Hepatocyte (in vitro differentiated cells): ENCODE measurements at places on chromosomes 13 and 19.
A peak's percentile ranks its signal among the peaks of the same experiment; 100 is the strongest.

DNA sequence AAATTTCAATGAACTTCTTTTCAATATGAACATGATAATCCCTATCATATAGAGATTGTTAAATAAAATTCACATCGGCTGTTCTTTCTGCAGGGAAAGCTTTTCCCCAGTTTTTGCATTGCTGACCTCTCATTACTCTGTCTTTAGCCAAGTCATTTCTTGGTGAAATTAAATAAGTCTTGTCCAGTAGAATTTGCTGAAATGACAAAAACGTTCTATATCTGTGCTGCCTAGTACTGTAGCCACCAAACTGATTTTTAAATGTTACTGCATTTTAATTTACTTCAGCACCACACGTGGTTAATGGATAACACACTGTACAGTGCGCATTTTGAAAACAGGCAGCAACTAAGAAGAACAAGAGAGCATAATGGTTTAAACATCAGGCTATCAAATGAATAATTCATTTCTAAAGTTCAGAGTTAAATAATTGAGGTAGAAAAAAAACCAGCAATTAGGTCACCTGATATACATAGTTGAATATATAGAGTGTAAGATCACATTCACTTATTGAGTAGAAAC is 178.9 kb downstream of the LIG4 start:
- DNase-seq, result no peak

GRCh38 chr19:39832341-39833083 is 1.4 kb downstream of the DYRK1B start:
- DNase-seq, result no peak

DNA sequence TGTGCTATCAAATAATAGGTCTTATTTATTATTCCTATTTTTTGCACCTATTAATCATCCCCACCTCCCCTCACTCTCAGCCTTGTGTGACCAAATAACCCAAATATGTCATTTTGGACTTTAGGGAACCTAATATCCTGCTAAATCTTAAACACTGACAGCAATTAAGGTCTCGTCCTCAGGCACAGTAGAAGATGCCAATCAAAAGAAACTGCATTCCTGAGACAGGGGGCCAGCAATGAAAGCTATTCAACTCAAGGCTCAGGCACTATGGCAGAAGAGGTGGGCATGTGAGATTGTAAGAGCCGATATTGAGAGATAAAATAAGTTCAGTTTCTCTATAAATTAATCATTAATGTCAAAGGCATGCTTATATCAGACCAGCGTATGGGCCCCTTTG is 1437.7 kb upstream of the PCDH9 start:
- no peak for DNase-seq

- no peak for DNase-seq
Observed at GRCh38 chr13:49499889-49500660, 4.3 kb downstream of the PHF11 start.

- no peak for DNase-seq
Observed at GRCh38 chr19:47363758-47364531, 14.8 kb downstream of the DHX34 start.

- no peak for DNase-seq
Observed at GRCh38 chr13:45433381-45433790, 15.2 kb upstream of the SLC25A30 start.

GRCh38 chr13:100913143-100913542 is 238.5 kb upstream of the TMTC4 start:
- no peak for DNase-seq

- DNase-seq, result no peak
Observed at GRCh38 chr13:98286799-98287198, 109.7 kb upstream of the RNF113B start.

DNA sequence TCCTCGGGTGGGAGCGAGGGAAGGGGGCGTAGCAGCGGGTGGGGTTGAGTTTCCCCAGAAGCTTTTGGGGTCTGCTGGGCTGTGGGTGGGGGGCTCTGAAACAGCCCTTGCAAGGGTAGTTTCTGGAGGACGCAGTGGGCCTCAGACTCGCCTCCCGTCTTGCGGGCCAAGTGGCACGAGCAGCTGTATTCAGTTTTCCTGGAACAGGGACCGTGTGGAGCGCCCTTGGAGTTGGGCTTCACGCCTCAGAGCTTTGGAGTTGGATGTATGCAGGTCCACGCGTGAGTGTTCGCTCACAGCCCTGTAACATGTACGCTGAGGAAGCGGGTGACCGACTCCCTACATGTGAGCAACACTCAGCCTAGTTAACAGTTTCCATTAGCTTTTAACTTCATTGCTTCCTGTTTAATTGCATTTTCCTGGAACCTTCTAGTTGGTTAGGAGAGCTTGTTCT is 603 bp downstream of the TM9SF2 start:
- peak; percentile 55 for DNase-seq

DNA sequence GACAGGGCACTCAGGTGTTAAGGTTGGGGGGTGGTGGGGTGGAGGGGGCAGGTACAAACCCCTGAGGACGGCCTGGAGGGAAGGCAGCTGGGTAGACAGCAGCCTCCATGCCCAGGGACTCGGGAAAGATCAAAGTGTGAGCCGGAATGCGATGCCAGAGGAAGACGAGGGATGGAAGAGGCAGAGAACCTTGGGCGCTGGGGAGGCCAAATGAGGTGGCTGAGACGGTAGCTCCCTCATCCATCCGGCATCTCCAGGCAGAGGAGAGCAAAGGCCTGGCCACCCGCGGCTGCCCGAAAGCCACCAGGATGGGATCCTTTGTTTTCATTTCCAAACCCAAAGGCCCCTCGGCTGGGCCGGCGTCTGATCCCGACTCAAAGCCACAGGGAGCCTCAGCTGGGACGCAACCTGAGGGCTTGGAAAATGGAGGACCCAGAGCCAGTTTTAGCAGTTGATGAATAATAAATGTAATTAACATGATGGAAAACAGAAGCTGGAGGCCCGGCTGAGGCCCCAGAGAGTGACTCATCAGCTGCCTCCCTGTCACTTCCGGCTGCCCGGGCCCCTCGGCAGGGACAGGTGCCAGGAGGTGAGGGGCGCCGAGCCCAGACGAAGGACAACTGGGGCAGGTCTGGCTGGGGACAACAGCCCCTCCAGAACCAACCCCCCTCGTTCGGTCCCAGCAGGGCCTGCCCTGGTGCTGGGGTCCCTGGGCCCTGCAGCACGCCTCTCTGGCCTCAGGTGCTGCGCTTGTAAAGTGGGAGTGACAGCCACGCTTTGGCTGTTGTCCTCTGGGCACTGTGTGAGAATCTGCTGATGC is 61.6 kb downstream of the CEBPG start:
- DNase-seq, result peak; percentile 55

GRCh38 chr13:94061301-94061700 is 418.2 kb downstream of the DCT start:
- peak; percentile 6 for DNase-seq

GRCh38 chr13:106523576-106523975 is 11.9 kb downstream of the EFNB2 start:
- DNase-seq, result no peak

GRCh38 chr19:31332096-31332495 is 17.1 kb downstream of the TSHZ3 start:
- no peak for DNase-seq

GRCh38 chr19:47047763-47048405 is 540 bp downstream of the TMEM160 start:
- DNase-seq, result peak; percentile 92
